ENCODE measurements at places on chromosomes 1 and 21. TPM values are rescaled to one million over a fixed set of nuclear protein-coding genes. Genes with fewer than 3 reads are reported as not detected.

DNA sequence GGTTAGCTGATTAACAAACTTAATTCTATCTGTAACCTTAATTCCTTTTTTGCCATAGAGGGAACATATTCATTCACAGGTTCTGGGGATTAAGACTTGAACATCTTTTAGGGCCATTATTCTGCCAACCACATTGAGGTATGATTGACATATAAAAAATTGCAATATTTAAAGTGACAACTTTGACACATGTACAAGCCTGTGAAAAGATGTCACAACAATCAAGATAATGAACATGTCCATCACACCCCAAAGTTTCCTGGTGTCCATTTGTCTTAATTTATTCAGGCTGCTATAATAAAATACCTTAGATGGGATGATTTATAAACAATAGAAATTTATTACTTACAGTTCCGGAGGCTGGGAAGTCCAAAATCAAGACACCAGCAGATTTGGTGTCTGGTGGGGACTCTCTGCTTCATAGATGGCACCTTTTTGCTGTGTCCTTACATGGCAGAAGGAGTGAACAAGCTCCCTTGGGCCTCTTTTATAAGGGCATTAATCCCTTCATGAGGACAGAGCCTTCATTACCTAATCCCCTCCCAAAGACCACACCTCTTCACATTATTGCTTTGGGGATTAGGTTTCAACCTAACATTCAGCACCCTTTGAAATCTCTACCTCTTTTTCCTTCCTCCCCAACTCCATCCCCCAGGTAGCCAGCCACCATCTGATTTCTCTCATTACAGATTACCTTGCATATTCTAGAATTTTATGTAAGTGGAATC is 33.0 kb upstream of the TP53BP2 start:
- no peak overlapping the region for H3K4me3 ChIP-seq
- no peaks in the 10 kb centered on the region for H3K4me1 ChIP-seq
- no peaks in the 10 kb centered on the region for H3K27me3 ChIP-seq
- H3K27ac ChIP-seq = no peak overlapping the region

- peaks cover 6% of the 10 kb centered on the region for H3K27me3 ChIP-seq
- no peak overlapping the region for H3K27ac ChIP-seq
- DNase-seq = no peak
- no peaks in the 10 kb centered on the region for H3K36me3 ChIP-seq
- no peak overlapping the region for H3K4me3 ChIP-seq
- no peaks in the 10 kb centered on the region for H3K4me1 ChIP-seq
Observed at GRCh38 chr1:14015917-14016316, 315.9 kb downstream of the PRDM2 start.

GRCh38 chr21:46089285-46089684 is 8.6 kb upstream of the COL6A2 start:
- no peaks in the 10 kb centered on the region for H3K4me1 ChIP-seq
- H3K36me3 ChIP-seq = no peaks in the 10 kb centered on the region
- no peak overlapping the region for H3K27ac ChIP-seq
- no peak overlapping the region for H3K4me3 ChIP-seq
- no peak for DNase-seq

DNA sequence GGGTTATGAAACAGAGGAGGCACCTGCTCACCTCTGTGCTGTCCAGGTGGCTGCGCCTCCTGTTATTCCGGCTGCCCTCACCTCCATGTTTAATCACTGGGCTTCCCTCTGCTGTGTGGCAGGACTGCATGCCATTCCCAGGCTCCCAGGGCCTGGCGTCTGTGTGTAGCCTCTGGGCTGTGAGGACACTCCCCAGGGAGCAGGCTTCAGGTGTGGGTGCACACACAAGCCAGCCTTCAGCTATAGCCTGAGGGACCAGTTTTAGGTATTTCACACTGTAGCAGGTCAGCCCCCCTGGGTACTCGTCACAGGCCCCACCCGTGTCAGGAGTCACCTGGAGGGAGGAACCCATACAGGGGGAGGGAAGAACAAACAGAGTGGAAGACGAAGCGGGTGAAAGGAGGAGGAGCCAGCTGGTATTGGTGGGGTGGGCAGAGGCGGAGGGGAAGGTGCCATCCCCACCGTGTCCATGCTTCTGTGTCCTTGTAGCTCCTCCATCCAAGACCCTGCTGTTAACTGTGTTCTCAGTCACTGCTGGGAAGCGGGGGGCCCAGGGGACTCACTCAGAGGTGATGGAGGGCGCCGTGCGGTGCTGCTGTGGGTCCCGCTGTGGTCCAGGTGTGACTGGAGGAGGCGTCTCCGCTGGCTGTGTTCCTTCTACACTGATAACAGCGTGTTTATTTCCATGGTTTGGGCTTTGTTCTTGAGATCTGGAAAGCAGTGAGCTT is 158.6 kb downstream of the PGBD5 start:
- H3K27me3 ChIP-seq = no peaks in the 10 kb centered on the region
- no peak for DNase-seq
- no peak overlapping the region for H3K4me3 ChIP-seq
- peaks cover 36% of the 10 kb centered on the region for H3K36me3 ChIP-seq

The AKNAD1 gene
- not detected for total RNA-seq

DNA sequence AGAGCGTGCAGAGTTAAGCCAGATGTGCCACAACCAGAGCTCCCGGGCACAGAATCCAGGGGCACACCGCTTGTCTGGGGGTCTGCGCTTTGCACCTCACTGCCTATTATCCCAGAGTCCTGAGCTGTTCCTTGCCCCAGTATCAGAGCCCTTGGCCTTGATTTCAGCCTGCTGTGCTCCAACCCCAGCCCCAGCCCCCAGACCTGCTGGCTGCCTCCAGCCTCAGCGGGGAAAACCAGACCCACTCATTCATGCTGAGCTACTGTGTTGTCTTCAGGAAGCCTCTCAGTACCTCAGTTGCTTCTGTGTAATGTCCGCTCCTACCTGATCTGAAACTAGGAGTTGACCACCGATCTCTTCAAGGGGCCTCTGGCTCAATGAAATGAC is 1.1 kb downstream of the IKBKE start:
- no peaks in the 10 kb centered on the region for H3K27me3 ChIP-seq
- no peak overlapping the region for H3K27ac ChIP-seq
- peaks cover 26% of the 10 kb centered on the region for H3K4me1 ChIP-seq
- no peak overlapping the region for H3K4me3 ChIP-seq
- DNase-seq = no peak

- H3K4me3 ChIP-seq = no peak overlapping the region
- H3K4me1 ChIP-seq = no peaks in the 10 kb centered on the region
Observed at GRCh38 chr1:187226396-187226795, 397.6 kb downstream of the PLA2G4A start.

GRCh38 chr1:158932171-158932570 is 819 bp downstream of the PYHIN1 start:
- no peaks in the 10 kb centered on the region for H3K36me3 ChIP-seq
- H3K4me1 ChIP-seq = no peaks in the 10 kb centered on the region
- peak overlapping the region; percentile 26 for H3K4me3 ChIP-seq
- no peak overlapping the region for H3K27ac ChIP-seq
- H3K27me3 ChIP-seq = no peaks in the 10 kb centered on the region
- DNase-seq = no peak

The MEX3A gene
- 0.25 TPM for total RNA-seq

DNA sequence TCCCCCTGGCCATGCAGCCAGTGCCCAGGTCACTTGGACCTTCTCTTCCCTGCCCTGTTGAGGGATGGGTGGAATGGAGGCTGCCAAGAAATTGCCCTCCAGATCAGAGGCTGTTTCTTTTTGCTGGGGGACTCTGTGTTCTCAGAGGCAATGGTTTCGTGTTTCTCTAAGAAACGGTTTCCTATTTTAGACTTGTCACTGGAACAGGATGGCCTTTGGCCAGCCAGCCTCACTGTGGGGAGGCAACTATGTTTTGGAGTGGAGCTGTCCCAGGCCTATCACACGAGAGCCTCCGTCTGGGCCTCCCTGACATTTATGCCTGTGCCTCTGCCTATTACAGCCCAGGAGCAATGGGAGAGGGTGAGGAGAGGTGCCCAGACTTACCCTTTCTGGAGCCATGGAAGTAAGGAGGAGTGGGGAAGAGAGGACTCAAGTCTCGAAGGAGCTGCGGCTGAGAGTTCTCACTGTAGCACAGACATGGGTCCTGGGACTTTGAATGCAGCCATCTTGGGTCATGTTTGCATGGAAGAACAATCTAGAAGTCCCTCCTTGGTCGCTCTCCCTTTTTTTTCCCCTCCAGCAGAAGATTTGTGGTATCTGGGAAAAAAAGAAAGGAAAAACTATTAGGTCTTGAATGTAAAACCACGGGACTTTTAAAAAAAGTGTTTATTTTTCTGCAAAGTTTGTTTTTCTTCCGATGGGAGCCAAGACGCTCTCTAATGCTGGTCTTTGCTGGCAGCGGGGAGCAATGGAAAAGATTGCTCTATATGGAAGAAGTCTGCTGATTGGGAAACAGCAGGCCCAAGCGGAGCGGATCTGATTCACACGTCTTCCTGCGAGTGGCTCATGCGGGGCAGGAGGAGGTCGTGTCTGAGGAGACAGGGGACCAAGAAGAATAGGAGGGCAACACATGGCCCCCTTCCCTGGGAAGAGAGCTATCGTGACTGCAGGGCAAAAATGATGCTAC is 219.2 kb downstream of the FOXD2 start:
- no peak overlapping the region for H3K4me3 ChIP-seq
- H3K27me3 ChIP-seq = peaks cover 16% of the 10 kb centered on the region
- no peaks in the 10 kb centered on the region for H3K36me3 ChIP-seq
- no peaks in the 10 kb centered on the region for H3K4me1 ChIP-seq

DNA sequence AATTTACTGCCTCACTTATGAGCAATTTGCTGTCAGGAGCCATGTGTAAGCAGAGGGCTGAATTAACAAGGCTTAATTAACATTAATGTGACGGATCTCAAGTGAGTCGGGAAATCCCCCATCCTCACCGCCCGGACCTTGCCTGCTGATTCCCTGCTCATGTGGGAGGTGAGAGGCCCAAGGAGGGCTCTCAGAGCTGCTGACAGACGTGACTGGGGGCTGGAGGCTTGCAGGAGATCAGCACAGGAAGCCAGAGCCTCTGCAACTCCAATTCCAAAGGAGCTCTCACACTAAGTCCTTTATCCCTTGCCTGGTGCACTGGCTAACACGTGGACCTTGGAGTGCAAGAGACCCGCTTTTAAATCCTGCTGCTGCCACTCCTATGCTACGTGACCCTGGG is 19.4 kb downstream of the LRP8 start:
- no peaks in the 10 kb centered on the region for H3K4me1 ChIP-seq
- no peak overlapping the region for H3K4me3 ChIP-seq
- H3K27me3 ChIP-seq = no peaks in the 10 kb centered on the region

The COL24A1 gene
- 2.4 TPM for total RNA-seq

GRCh38 chr21:38718481-38718880 is 87.2 kb upstream of the ETS2 start:
- H3K27ac ChIP-seq = no peak overlapping the region
- H3K4me3 ChIP-seq = no peak overlapping the region
- no peaks in the 10 kb centered on the region for H3K27me3 ChIP-seq
- no peaks in the 10 kb centered on the region for H3K36me3 ChIP-seq

GRCh38 chr1:222996310-222996975 is 146.6 kb downstream of the TLR5 start:
- no peak overlapping the region for H3K27ac ChIP-seq
- H3K36me3 ChIP-seq = peaks cover 2% of the 10 kb centered on the region
- peaks cover 26% of the 10 kb centered on the region for H3K4me1 ChIP-seq
- H3K27me3 ChIP-seq = no peaks in the 10 kb centered on the region

DNA sequence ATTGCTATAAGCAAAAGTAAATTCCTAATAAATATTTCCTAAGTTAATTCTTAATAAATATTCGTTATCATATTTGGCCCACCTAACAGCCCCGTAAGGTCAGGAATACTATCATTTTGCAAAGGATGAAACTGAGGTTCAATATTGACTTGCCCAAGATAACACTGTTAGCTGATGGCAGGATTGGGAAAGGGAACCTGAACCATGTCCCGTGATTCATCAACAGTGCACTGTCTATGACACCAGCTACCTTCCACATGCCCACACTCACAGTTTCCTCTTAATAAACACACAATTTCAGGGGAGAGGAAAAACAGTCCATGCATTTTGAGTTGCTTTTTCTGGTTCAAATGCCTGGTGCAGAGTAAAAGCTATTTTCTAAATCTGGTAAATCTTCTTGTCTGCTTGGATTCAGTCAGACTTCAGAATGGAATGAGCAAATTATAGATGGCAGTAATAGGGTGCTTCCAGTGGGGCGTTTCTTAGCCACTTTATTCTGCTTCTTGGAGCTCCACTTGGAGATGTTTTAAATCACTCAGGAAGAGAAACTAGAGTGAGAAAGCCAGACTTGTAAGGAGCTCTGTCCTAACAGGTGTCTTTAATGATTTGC is 354.6 kb downstream of the PDE4B start:
- no peak overlapping the region for H3K27ac ChIP-seq
- no peaks in the 10 kb centered on the region for H3K4me1 ChIP-seq
- H3K36me3 ChIP-seq = no peaks in the 10 kb centered on the region
- no peaks in the 10 kb centered on the region for H3K27me3 ChIP-seq
- no peak for DNase-seq

The GCSAML gene
- 0.07 TPM for total RNA-seq

DNA sequence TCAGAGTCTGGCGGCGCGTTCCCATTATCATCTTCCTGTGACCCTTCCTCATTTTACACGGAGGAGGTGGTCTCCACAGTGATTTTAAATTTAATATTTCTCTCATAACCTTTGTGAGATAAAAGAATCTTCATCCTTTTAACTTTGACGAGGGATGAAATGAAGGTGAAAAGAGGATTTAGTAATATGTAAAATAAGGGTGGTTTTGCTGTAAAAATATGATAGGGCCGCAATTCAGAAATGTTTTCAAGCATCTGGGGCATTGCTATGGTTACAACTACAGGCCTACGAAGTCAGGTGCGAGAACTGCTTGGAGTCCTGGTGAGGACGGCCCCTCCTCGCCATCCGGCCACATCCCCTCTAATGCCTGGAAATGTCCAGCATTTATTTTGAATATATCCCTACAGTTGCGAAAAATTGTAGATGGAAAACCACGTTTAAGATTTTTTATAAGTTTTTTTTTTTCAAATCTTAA is 422 bp upstream of the RSBN1 start:
- DNase-seq = no peak
- H3K4me3 ChIP-seq = peak overlapping the region; percentile 90
- no peaks in the 10 kb centered on the region for H3K27me3 ChIP-seq
- peak overlapping the region; percentile 31 for H3K27ac ChIP-seq
- peaks cover 13% of the 10 kb centered on the region for H3K4me1 ChIP-seq

- no peaks in the 10 kb centered on the region for H3K27me3 ChIP-seq
- peak overlapping the region; percentile 63 for H3K4me3 ChIP-seq
- DNase-seq = peak; percentile 57
Observed at GRCh38 chr1:182616130-182617013, 12.2 kb upstream of the RGS16 start.

The LCE3D gene
- not detected for total RNA-seq

GRCh38 chr1:222129041-222129440 is 387.2 kb upstream of the DUSP10 start:
- H3K27ac ChIP-seq = no peak overlapping the region
- H3K27me3 ChIP-seq = no peaks in the 10 kb centered on the region
- DNase-seq = no peak
- no peaks in the 10 kb centered on the region for H3K4me1 ChIP-seq
